ENCODE measurements at places on chromosomes 13 and 19.

DNA sequence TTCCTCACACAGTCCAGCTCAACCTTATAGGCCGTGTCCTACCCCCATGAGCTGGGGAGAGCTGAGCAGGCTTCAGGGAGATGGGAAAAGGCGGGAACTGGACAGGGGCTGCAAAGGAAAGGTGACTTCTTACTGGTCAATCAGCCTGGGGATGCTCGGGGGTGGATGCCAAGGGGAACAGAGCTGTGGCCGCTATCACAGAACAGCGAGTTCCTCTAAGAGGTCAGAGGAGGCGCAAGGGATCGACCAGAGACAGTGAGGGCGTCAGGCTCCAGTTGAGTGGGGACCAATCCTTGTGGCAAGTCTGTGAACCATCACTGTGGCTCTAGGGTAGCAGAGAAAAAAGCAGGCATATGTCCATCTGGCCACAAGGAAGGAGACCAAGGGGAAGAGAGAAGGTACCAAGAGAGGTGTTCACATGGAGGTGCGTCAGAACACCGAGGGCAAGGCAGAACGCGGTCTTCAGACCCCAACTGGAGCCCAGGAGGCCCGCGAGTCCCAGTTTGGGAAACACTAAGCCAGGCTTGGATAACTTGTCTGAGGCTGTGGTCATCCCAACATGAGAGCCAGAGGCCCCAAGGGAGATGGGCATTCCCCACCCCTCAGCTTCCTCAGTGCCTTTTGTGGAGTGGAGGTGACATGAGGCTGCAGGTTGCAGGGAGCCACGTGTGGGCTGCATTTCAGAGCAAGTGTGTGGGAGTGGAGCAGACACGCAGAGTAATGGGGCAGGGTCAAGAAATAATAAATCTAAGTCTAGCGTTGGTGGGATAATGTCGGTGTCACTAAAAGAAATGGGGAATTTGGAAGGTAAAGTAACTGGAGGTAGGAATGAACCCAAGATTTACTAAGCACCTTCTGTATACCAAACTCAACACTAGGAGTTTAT lies 3.9 kb downstream of the F10 start:
- no peak for DNase-seq

GRCh38 chr13:22629374-22629773 lies 551.4 kb upstream of the SGCG start:
- no peak for DNase-seq

- DNase-seq = no peak
Measured at GRCh38 chr13:39501702-39502324, 101.2 kb downstream of the LHFPL6 start.

DNA sequence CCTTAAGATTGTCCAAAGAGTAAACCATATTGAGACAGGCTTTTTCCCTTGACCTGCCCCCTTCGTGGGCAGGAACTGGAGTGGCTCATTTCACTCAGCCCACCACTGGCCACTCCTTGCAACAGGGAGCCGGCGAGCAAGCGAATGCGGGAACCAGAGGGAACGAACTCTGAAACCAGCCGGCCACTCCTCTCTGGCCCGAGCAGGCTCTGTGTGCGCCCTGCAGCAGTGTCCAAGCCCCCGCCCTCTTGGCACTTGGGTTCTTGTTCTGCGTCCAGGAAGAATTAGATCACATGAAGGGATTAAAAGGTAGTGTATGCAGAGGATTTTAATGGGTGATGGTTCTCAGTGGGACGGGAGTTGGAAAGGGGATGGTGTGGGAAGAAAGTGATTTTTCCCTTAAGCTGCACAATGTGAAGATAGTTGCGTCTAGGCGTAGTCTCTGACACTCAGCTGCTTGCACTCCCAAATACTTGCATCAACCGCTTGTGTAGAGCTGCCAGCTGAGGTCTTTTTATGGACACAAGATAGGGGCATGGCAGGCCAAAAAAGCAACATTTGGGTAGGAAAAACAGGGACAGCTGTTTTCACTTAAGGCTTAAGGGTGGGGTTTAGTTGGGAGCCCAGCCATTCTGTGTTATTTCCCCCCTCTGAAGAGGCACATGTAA lies 1209.7 kb upstream of the PCDH20 start:
- DNase-seq = no peak

- DNase-seq = no peak
Measured at GRCh38 chr19:55012306-55012705, 25.8 kb downstream of the GP6 start.

DNA sequence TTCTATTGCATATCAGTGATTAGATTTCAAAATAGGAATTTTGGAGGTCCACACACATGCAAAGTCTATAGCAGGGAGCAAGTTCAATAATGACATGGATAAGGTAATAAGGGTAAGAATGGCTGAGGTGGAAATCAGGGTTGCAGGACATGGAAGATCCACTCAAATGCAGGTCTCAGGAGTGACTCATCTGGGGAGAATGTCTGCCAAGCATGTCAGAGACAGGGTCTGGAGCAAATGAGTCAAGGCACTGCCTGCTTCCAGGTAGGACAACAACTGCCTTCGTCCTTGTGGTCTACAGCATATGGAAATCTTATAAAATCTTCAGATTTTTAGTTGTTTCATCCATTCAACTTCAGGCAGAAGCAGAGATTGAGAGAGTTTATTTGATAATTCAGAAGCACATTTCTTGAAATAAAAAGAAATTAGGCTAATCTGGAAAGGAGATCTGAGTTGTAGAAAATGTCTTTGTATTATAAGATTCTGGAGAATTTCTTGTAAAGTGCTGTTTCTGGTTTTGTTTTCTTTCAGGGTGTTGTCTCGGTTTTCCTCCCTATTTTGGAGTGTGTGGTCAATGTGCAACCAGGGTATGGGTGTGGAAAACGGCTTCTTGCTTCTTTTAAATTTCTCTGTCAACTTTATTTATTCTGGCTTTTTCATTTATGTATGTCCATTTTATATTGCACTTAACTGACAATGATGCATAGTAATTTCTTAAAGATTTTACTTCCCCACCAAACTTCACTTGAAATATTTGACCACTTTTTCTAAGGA lies 748.8 kb downstream of the LIG4 start:
- DNase-seq = no peak

DNA sequence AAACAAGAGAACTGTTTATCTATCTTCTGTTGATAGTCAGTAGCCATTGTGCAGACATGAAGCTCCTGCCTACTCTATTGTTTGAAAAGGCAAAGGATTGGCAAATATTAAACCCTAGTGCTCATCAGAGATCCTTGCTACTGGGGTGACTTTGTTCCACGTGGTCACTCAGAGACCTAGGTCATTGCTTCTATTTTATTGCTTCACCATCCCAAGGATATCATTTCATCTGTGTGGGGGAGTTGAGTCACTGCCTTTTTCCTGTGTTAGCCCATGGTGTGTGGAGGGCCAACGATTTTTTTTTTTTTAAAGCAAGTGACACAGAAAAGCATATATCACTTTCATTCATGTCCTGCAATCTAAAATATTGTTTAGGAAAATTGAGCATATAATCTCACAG lies 254.1 kb upstream of the RXFP2 start:
- DNase-seq = no peak

- no peak for DNase-seq
Measured at GRCh38 chr19:995051-995827, 5.0 kb upstream of the GRIN3B start.

DNA sequence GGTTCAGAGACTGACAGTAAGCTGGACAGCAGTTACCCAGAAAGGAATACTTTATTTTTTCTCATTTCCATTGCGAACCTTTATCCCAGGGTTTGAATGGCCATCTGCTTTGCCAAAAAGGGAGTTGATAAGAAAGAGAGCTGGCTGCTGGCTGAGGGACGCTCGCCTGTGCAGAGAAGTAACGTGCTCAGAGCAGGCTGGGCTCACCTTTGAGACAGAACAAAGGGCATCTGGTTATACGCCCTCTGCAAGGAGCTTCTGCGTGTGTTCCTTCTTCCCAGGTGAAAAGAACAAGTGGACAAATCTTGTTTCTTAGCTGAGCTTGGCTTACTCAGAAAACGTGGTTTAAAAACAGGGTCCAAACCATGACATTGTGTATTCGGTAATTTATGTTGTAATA lies 47.4 kb downstream of the EFNB2 start:
- DNase-seq = no peak

DNA sequence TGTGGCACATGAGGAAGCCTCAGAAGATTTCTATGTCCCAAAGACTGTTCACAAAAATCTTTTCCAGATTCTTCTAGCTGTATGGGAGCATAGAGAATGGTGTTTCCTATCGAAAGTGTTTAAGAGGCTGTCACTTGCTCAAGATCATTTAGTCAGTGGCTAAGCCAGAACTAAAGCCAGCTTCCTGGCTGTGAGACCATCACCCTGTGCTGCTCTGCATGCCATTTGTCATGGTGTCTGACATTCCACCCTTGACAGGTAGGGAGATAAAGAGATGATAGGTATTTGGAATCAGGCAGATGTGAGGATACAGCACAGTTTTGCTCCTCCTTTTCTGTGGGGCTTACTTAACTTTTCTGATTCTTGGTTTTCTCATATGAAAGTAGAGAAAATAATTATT lies 177.3 kb downstream of the DNAJC15 start:
- no peak for DNase-seq

GRCh38 chr19:19477705-19478383 lies 37.5 kb downstream of the TSSK6 start:
- no peak for DNase-seq

GRCh38 chr13:36629057-36629385 lies 44.8 kb upstream of the SERTM1 start:
- DNase-seq = no peak

GRCh38 chr19:35207391-35207871 lies 21.1 kb downstream of the FAM187B start:
- DNase-seq = no peak

GRCh38 chr19:46629546-46630025 lies 4.7 kb upstream of the PTGIR start:
- no peak for DNase-seq

GRCh38 chr13:32445461-32445860 lies 17.5 kb upstream of the N4BP2L1 start:
- DNase-seq = no peak

- DNase-seq = no peak
Measured at GRCh38 chr19:18488403-18488723, 33.5 kb downstream of the ELL start.

DNA sequence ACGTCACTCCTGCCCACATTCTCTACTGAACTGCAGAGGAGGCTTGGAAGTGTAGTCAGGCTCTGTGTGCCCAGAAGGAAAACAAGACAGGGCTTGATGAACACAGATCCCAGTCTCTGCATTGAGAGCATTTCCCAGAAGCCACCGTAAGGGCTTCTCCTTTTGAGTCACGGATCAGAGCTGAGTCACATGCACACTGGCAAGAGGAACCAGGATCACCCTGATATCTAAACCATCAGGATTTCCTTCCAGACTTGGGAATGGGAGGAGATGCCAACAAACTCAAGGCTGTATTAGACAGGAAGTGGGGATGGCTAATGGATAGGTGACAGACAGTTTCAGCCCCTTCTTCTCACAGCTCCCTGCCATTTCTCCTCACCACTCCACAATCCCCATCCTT lies 17.7 kb upstream of the FBXO17 start:
- no peak for DNase-seq

DNA sequence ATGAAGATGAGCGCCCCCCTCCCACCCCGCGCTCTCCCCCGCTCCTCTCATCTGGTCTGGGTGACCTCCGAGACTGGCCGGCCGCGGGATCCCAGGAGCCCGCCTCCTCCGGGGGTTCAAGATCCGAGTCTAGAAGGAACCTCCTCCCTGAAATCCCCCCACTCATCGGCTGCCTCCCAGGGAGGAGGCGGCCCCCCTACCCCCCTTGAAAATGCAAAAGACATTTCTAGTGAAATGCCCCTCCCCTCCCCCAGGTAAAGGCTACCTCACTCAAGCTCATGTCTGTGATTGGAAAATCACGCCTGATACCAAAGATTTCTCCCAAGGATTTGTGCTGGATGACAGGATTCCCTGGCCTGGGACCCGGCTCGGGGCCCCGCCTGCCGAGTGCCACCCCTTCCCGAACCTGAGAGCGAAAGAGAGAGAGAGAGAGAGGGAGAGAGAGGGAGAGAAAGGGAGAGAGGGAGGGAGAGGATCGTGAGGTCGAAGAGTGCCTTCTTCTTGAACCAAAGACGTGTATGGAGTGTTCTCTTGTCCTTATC lies 23.4 kb downstream of the ONECUT3 start:
- DNase-seq = no peak

- no peak for DNase-seq
Measured at GRCh38 chr13:20118268-20119140, 42.3 kb downstream of the GJA3 start.

GRCh38 chr19:42250183-42250665 lies 4.7 kb downstream of the ERF start:
- DNase-seq = no peak

DNA sequence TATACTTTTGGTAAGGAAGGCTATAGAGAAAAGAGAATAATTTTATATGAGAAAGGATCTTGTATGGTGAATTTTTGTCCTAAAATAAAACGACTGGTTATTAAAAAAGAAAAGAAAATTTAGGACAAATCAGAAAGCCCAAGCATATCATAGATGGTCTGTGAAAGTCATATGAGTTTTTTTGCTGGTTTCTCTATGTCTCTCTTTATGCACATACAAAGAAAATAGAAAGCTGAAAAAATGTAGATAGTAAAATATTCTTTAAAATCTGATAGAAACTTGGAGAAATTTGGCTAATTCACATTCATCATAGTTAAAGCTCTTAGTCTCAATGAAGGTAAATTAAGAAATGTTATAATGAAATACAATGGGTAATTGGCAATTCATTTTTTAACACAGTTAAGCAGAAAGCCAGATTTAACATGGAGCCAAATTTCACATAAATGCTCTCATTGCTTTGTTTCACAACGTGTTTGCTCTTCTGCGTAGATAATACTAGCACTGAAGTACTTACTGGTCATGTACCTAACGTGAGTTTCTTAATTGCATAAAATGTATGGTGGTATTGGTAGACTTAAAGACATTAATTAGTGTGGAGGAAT lies 621.5 kb upstream of the ATXN8OS start:
- no peak for DNase-seq

DNA sequence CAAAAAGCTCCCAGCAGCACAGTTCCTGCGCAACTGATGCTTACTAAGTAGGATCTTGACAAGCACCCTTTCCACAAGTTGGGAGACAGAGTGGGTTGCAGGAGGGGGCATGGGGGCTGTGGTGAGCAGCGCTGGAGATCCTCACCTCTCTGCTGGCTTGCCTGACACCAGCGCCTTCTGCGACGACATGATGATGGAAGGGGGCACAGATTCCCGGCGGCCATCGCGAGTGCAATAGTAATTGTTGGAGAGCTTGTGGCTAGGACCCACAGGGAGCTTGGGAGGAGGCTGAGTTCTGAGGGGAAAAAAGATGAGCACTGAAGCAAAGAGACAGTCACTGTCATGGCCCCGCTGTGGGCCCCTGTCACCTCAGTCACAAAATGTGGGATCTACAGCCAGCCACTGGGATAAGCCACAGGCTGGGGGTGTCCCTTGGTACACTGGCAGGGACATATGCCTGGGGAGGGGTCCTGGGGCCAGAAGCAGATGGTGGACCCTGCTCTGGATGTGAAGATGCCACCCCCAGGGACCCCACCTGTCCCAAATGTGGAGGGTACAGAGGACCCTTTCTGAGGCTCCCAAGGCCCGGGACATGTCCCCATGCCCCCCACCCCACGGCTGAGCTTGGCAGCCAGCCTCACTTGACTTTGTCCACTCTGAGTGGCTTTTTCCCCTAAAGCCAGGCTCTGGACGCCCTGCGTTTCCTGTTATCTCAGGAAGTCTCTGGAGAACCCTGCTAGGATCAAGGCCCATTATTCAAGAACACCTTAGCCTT lies 4.6 kb downstream of the NDUFA7 start:
- no peak for DNase-seq

Measured in Panc1 (cell line).